ENCODE measurements at places on chromosomes 16 and 17. TPM values are rescaled to one million over a fixed set of nuclear protein-coding genes. Genes with fewer than 3 reads are reported as not detected.
A peak's percentile ranks its signal among the peaks of the same experiment; 100 is the strongest.

CFAP119 gene
- 4.4 TPM for total RNA-seq

KCNJ18 gene
- not detected for total RNA-seq

CORO1A gene
- 819 TPM for total RNA-seq

CCL16 gene
- not detected for total RNA-seq

- H3K36me3 ChIP-seq, result no peaks in the 10 kb centered on the region
- DNase-seq, result no peak
- H3K27ac ChIP-seq, result no peak overlapping the region
Observed at GRCh38 chr16:28038409-28038808, 25.1 kb downstream of the GSG1L start.

GRCh38 chr17:10731408-10731879, 1.6 kb upstream of the TMEM220 start:
- peaks cover 13% of the 10 kb centered on the region for H3K4me1 ChIP-seq
- peaks cover 1% of the 10 kb centered on the region for H3K36me3 ChIP-seq
- H3K27me3 ChIP-seq, result peaks cover 16% of the 10 kb centered on the region
- no peak for DNase-seq

DNA sequence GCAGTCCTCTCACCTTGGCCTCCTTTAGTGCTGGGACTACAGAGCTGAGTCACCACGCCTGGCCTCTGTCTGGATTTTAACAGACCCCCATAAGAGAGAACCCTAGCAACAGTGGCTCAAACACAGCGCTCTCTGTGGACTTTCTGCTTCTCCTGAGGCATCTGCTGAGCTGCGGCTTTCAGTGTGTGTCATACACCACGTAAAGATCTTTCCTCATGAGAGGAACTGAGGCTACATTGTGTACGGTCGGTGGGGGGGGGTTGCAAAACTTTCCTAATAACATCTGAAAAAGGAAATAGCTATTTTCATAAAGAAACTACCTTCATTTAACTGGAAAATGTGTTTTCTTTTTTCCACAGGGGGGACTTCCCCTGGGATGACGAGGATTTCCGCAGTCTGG, 32.9 kb downstream of the DEF8 start:
- H3K27ac ChIP-seq, result peak overlapping the region; percentile 40
- H3K36me3 ChIP-seq, result peaks cover 37% of the 10 kb centered on the region
- no peaks in the 10 kb centered on the region for H3K27me3 ChIP-seq
